ENCODE measurements at places on chromosomes 12 and 14.
A peak's percentile ranks its signal among the peaks of the same experiment; 100 is the strongest.

- no peak for DNase-seq
These were observed 48.6 kb upstream of the GTF2A1 start for GRCh38 chr14:81269100-81269978.

DNA sequence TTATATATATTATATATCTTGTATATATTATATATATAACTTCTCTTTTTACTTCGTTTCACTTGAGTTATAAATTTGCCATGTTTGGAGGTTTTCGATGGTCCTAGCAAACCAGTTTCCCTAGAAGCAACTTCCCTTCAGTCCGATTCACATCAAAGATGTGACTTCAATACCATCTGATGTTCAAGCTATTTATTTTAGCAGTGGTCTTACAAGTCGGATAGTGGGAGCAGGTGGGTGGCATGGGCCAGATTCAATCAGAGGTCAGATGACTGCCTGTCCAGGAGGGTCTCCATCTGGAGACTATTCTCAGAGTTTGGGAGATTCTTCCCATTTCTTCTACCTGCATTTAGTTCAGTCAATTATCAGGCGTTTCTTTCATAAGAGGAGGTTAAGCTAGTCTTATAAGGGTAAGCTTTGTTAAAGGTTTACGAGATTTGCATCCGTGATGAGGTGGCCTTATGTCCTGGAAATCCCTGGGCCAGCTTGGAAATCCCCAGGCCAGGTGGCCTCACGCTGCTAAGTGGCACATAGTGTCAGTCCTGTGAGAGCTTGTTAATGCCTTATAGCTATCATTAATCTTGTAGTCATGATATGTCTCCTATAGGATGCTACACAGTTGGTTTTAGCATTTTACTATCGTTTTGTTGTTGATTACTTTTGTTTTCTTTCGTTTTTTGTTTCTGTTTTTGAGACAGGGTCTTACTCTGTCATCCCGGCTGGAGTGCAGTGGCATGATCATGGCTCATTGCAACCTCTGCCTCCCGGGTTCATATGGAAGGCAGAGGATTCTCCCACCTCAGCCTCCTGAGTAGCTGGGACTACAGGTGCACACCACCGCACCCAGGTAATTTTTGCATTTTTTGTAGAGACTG is 145.8 kb downstream of the BICD1 start:
- no peak for DNase-seq

- DNase-seq: no peak
These were observed 41.4 kb downstream of the RAB35 start for GRCh38 chr12:120075034-120075616.

GRCh38 chr14:104563191-104563741 is 16.3 kb upstream of the C14orf180 start:
- no peak for DNase-seq

- DNase-seq: no peak
These were observed 42.3 kb upstream of the PAPOLA start for GRCh38 chr14:96459851-96460250.

GRCh38 chr12:124321040-124321481 is 26.2 kb downstream of the RFLNA start:
- no peak for DNase-seq

DNA sequence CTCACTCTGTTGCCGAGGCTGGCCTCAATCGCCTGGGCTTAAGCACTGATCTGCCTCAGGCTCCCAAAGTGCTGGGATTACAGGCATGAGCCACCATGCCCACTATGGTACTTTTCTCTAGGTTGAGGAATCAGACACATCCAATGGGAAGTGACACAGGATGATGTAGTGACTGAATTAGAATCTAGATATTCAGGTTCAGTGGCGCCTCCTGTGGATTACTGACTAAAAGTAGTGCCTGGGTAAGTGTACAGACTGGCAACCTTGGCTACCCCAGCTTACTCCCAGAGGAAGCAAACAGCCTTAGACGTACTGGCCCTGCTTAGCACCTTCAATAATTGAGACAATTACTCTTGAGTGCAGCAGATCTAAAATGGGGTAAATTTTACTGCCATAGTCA is 22.8 kb downstream of the GALNT8 start:
- no peak for DNase-seq

DNA sequence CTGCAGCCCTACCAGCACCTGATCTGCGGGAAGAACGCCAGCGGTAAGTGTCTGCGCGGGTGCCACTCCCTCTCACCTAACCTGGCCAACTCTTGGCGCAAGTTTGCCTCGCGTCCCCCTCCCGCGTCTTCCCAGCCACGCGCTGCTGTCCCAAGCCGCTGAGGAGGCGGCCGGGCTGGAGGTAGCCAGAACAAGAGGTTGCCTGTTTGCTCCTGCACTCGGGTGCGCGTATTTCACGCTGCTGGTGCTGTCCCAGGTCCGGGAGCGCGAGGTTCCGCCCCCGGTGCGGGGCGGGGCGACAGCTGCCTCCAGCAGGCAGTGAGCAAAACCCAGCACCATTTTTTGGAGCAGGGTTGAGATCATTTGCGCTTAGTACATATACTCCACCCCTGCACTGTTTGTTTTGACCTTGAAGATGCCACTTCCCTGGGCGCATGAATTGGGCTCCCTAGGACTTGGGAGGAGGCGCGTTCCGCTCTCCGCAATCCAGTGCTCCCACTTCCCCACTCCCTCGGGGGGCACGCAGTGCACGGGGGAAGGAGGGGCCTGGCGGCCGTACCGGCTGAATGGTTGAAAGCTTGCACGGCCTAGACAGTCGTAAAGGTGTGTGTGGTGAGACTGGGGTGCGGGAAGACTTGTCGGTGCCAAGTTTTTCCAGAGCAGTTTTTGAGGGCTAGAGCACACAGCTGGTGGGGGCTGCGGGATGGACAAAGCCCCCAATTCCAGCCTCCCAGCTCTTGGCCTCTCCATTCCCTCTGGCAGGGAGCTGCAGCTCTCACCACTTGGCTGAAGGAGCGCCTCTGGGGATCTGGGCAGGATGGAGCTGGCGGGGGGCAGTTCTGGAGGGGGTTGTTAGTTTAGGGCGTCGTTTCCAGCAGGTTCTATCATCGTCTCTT is 226.9 kb upstream of the CRY1 start:
- DNase-seq: peak; percentile 53

GRCh38 chr12:30928356-30929244 is 2.1 kb downstream of the TSPAN11 start:
- DNase-seq: no peak

GRCh38 chr14:28777471-28778137 is 11.0 kb downstream of the FOXG1 start:
- DNase-seq: no peak

GRCh38 chr12:54980341-54980740 is 4.2 kb downstream of the TESPA1 start:
- no peak for DNase-seq

DNA sequence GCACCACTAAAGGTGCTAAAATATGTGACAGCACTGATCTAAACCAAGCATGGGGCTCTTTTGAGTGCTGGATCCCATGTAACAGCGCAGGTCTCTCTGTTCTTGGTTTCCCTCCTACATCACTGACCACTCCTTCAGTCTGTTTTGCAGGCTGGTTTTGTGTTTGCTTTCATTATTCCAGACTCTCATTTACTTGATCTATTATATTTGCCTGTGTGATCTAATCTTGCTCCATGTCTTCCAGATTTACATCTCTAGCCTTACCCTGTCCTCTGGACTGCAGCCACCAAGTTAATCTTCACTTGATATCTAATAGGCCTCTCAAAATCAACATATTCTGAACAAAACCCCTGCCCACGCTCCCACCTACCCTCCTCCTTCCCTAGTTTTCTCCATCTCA is 8.6 kb downstream of the GLIPR1 start:
- no peak for DNase-seq

DNA sequence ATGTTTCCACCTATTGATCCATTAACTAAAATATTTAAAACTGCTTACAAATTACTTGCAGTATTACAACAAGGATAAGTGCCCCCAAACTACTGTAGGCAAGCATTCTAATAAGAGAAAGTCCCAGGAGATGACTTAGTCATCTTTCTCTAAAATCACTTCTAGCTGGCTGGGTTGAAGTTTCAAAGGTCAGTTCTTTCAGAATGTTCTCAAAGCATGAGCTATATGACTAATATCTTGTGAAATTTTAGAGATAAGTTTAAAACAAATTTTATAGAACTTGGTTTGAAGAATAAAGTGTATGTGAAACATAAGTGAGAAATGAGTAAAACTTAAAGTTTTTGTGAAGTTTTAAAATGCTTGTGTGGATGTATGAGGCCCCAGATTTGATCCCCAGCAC is 24.3 kb upstream of the OR6J1 start:
- no peak for DNase-seq

DNA sequence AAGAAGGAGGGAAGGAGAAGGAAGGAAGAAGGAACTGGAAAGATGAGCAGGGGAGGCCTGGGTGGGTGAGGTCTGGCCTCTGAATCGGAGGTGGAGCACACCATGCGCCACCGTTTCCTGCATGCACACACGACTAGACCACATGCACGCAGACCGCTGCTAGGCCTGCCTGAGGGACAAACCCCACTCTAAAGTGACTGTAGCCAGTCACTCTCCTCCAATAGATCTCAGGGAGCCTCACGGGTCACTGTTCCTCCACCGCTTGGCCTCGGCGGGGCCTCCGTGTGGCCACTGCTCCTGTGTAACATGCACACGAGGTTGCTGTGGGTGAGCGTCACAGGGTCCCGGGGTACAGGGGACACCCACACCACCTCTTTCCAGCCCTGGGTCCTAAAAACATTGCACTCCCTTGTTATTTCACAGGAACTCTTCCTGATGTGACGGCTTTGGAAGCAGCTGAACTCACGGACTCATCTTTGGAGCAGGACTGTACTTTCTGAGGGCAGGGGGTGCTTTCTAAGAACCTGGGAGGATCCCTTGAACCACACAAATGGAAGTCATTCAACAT is 17.6 kb upstream of the CEBPE start:
- DNase-seq: no peak

DNA sequence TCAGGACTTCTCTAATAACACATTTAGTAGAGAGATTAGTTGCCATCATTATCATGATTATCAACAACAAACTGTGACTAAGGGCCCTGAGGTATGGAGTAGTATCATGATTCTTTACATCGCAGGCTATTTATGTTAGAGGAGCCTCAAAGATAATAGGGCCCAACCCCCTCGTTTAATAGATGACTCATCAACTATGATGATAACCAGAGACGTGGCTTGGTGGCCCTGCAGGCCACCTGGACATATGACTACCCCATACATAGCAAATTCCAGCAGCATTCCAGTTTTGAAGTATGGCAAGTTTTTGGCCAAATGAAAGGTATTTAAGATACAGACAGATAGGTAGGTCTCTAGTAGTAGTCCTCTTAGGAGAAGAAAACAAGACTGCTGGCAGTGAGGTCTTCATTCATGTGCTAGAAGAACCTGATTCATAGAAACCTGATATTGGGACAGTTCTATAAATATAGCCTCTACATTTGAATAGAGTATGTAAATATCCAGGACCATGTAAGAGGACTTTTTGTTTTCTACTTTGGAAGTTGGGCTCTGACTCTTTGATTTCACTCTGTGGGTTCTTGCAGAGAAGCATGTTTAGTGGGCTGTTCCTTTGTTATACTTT is 5.6 kb downstream of the RIC8B start:
- no peak for DNase-seq

DNA sequence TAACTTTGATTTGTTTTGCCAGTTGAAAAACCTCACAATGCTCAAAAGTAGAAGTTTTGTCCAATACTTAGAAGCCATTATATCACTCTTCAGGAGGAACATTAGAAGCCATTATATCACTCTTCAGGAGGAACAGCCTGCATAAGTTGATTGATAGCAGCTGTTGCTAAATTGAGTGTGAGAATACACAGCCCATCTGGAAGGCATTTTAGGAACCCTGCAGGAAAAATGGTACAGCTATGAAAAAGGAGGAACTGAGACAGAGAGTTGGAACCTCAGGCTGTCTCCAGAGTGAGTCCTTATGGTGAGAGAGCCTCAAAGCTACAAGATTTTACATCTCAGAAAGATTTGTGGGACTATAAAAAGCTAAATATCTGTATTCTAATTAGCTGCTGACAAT is 207.0 kb downstream of the MYRFL start:
- no peak for DNase-seq

- DNase-seq: no peak
These were observed 302.3 kb upstream of the RGS6 start for GRCh38 chr14:71629765-71630492.

DNA sequence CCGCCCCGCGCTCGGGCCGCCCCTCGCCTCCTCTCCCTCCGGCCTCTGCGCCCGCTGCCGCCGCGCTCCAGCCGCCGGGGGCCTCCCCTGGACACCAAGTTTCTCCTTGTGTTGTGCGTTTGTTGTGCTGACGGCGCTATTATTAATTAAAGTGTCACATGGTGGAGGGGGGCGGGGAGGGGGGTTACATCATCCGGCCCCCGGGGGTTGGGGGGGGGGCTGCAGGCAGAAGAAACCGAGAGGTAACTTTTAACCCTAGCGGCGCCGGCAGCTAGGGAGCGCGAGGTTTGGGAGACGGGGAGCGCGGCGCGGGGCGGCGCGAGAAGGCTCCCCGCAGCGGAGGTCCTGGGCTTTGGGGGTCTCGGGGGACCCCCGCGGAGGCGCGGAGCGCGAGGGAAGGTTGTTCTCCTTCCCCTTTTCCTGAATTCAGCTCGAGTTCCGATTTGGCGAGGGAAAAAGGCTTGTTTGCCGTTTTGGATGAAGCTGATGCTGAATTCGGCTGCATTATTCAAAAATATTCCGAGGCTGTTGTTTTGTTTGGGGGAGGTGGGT is at the start of gene HRK:
Gene HRK, minus strand, starts transcription at position 117 of the 552 bp plus-strand sequence. CDS start 134 bp downstream, outside the sequence.
- no peak for DNase-seq

GRCh38 chr12:15982471-15982870 is 71.3 kb downstream of the DERA start:
- no peak for DNase-seq

DNA sequence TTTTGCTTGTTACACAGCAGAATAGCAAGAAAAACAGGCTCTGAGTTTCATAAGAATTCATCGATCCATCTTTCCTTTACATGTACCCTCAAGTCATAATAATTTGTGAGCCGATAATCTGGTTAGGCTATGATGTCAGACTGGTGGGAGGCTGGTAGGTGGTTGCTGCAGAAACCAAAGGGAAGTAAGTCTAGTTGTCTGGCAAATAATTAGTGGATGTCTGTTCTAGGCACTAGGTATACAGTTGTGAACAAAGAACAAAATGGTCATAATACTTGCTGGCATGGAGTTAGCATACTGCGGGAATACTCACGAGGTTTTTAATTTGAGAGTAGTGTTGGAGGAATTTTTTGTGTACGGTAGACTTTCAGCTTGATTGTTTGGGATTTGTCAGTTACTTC is 8.8 kb downstream of the SUSD6 start:
- DNase-seq: no peak
